Activated gamma-delta T cell treated with anti-CD3 and anti-CD28 coated beads, Interleukin-2, amount 50 U/mL, for 16 hours (primary cell): ENCODE measurements at places on chromosomes 5 and 9.

GRCh38 chr5:116076496-116076895 lies 8.3 kb upstream of the COMMD10 start:
- DNase-seq: no peak

DNA sequence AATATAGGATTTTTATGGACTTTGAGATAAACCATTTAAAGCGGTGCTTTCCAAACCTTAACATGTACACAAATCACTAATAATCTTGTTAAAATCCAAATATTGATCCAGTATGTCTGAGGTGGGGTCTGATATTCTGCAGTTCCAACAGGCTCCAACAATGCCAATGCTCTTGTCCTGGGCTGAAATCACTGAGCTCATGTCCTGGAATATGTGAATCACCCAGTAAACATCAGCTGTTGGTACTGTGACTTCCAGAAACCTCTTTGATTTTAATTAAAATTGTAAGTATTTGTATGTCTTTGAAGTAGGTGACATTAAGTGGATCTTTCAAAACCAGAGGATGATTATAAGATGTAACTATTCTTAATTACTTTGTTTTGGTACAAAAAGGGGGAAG lies 52.8 kb upstream of the CAST start:
- DNase-seq: no peak

- no peak for DNase-seq
These were observed 109.8 kb downstream of the NR6A1 start for GRCh38 chr9:124661271-124661670.

DNA sequence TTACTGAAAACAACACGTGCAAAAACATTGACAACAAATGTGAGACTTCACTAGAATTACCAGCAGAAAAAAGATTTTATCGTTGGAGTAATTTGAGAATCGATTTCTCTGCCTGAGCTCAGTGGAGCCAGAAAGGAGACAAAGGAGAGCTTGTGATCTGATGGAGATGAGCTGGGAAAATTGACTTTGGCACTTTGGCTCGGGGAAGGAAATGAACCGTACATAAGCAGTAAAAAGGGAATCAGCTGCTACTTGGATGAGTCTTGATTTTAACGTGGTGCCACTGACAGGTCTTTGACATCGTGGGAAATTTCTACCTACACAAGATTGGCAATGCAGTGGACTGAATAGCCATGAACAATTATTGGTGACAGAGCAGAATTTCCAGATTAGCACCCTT lies 244.7 kb upstream of the RPS23 start:
- no peak for DNase-seq

- no peak for DNase-seq
These were observed 3.2 kb upstream of the SLC22A4 start for GRCh38 chr5:132291026-132291425.
